ENCODE measurements at places on chromosomes 7 and 10. TPM values are rescaled to one million over a fixed set of nuclear protein-coding genes. Genes with fewer than 3 reads are reported as not detected.

GRCh38 chr7:95609277-95609971 is 13.1 kb upstream of the PDK4 start:
- no peak for DNase-seq

DNA sequence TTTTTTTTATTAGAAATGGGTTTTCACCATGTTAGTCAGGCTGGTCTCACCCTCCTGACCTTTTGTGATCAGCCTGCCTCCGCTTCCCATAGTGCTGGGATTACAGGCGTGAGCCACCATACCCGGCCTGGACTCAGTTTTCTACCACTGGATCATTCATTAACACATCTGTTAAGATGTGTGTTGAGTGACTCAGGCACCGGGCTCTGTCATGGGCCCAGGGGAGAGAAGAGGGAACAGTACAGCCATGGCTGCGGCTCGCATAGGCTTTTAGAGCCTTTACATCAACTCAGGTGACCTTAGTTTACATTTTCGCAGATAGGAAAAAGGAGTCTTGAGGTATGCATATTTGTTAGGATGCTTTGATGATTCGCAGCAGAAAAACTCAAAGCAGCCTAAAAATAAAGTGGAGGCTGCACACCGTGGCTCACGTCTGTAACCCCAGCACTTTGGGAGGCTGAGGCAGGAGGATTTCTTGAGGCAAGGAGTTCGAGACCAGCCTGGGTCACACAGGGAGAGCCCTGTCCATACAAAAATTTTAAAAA is 3.1 kb upstream of the ARPC1B start:
- DNase-seq = no peak

GRCh38 chr7:11612737-11613136 is 219.3 kb downstream of the THSD7A start:
- no peak for DNase-seq

GRCh38 chr7:53218730-53219504 is 183.5 kb downstream of the POM121L12 start:
- no peak for DNase-seq

DNA sequence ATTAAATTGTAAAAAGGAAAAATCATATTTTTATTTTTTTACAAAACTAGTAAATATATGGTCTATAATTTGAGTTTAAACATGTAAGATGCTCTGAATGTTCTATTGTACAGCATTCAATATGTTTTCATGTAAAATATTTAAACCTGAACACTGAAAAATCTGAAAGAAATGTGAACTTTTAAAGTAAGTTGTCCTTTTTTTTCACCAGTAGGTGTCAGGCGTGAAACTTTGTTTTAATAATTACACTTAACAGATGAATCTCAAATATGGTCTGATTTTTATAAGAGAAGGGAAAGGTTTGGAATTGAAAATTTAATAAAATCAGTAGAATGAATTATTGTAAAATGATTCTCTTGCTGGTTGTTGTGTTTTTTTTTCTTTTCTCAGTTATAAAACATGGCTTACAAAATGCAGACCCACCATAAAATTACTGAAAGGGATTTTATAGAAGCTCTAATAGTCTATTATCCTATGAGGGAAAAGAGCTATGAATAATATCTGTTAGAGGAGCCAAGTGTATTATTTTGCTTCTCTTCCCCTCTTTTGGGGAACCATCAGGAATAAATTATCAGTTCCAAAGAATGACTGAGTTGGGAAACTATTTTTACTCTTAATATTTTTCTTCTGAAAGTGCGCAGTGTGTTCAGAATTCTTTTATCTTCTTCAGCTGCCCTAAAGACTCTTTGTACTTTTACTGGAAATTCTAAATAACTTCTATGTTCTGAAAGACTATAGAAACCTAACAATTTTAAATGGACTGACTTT is 217.7 kb upstream of the FZD1 start:
- DNase-seq = no peak

DNA sequence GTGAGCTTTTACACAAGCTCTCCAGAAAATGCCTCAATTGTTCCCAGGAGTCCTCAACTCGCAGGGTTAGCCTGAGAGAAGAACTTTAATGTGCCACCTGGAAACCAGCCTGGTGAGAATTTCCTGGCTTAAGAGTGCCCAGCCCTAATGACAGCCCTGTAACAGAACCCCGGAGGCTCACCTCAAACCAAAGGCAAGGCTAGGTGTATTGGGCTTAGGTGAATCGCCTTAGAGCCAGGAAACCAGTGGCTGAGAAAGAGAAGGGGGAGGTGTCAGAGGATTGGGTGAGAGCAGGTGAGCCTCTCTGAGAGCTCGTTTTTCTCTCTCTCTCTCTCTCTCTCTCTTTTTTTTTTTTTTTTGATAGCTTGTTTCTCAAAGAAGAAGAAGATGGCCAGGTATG is 7.3 kb downstream of the OCM2 start:
- no peak for DNase-seq

GRCh38 chr7:147079083-147079482 is 962.5 kb downstream of the CNTNAP2 start:
- no peak for DNase-seq

GRCh38 chr7:22445140-22445743 is 54.7 kb downstream of the STEAP1B start:
- DNase-seq = no peak

DNA sequence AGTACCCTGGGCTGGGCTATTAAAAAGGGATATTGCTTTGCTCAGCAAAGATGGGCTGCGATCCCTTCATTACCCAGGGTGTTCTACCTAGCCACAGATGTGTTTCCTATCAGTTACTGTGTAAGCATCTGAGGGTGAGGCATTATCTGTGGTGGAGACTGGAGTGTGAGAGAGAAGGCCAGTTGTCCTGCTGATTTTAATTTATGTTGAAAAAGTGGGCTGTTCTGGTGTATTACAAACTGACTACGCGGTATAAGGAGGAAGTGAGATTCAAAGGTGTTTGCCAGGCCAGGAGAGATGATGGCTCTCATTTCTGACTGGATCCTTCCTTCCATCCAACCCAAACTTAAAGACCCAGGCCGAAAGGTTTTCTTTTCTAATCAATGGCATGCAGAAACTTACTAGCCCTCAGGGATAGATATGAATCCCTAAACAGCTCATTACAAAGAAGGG is 7.6 kb downstream of the TCF7L2 start:
- DNase-seq = no peak

- no peak for DNase-seq
These were observed 534.5 kb upstream of the MKI67 start for GRCh38 chr10:128660726-128661125.

DNA sequence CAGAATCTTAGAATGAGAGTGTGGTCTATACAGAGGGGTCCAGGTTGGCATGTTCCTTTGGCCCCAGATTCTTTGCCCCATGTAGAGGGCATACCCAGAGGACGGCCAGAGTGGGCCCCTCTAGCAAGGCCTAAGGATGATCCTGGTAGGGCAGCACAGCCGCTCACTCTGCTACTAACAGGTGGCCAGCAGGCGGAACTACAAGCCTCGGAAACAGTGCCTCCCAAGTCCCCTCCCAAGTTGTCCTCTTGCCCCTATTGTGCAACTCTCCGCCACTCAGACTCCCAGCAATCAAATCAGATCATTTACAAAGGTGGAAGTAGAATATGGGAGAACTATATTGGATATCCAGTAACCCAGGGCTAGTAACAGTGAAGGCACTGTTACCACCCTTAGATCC is 107.4 kb downstream of the STRA8 start:
- DNase-seq = no peak

- DNase-seq = no peak
These were observed 478.7 kb downstream of the INHBA start for GRCh38 chr7:41224063-41224763.

DNA sequence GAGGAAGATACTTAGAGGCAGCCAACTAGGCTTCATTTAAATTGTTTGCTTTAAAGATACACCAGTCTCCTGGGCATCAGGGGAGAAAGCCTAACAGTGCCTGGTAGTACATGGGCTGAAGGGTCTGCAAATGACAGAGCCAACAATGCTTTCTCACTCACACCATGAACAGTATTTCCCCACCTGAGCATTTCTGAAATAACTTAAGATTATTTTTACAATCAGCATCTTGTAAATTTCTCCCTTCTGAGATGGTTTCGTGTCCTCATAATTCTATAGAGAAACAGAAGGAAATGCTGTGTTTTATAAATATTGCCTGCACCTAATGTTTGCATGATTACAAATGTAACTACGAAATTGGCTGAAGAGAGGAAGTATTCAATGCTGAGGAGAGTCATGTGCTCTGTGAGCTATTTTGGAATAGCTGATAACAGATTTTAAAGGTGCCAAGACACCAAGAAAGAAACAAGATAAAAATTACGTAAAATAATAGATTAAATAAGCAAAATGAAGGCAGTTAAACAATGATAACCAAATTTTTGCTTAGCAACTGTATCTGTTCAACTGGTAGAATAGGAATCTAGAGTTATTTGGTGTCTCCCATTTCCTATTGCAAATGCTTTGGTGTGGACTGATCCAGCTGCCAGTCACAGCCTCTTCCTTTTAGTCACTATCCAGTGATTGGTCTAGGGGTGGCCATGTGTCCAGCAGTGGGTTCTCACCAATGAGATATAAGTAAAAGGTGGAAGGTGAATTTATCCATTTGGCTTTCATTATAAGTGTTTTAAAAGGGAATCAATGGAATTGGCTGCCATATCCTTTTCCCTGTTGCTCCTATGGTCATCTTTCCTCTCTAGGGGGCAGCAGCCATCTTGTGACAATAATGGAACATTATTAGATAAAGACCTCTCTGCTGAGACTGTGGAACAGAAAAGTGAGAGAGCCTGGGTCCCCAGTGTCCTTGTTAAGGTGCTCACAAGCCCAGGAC is 167.9 kb upstream of the SLC26A5 start:
- no peak for DNase-seq

- DNase-seq = no peak
These were observed 192.1 kb downstream of the DNAJB6 start for GRCh38 chr7:157528785-157529341.

GRCh38 chr10:59711871-59712494 is 2.3 kb upstream of the SLC16A9 start:
- DNase-seq = no peak

- DNase-seq = no peak
These were observed 101.4 kb downstream of the KLF6 start for GRCh38 chr10:3683560-3683959.

DNA sequence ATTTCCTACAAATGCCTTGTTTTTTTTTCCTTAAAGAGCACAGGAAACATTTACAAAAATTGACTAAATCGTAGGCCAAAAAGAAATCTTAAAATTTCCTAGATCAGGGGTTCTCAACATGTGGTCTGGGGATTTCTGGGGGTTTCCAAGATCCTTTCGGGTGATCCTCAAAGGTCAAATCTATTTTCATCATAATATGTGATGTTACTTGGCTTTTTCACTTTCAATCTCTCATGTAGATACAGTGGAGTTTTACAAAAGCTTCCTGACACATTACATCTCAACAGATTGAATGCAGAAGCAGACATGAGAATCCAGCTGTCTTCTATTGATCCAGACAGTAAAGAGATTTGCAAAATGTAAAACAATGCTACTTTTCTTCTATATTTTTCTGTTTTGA is 497.3 kb downstream of the INHBA start:
- DNase-seq = no peak

- DNase-seq = no peak
These were observed 230.6 kb downstream of the PLXNA4 start for GRCh38 chr7:132345543-132346129.

GRCh38 chr7:158236400-158236799 is 351.2 kb downstream of the PTPRN2 start:
- peak; percentile 31 for DNase-seq

GRCh38 chr7:157138424-157139110 is at the start of gene UBE3C:
UBE3C (plus strand) TSS chr7:157138926; CDS start chr7:157139273, 347 bp downstream.
- peak; percentile 98 for DNase-seq

DNA sequence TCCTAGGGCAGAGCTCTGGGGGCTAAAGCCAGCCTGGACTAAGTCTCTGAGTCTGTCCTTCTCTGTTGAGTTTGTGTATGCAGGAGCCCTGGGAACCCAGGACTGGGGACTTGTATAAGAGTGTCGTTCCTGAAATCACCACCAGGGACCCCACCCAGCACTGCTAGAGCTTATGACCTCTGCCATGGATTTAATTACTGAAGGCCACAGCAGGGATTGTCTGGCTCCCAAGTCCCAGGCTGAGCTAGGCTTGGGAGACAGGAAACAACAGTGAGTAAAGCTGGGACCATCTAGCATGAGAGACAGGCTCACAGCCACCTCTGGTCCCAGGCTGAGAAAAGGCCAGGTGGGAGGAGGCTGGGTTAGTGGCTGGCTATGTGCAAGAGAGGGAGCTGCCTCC is 1.4 kb upstream of the TSPAN15 start:
- DNase-seq = peak; percentile 85

DNA sequence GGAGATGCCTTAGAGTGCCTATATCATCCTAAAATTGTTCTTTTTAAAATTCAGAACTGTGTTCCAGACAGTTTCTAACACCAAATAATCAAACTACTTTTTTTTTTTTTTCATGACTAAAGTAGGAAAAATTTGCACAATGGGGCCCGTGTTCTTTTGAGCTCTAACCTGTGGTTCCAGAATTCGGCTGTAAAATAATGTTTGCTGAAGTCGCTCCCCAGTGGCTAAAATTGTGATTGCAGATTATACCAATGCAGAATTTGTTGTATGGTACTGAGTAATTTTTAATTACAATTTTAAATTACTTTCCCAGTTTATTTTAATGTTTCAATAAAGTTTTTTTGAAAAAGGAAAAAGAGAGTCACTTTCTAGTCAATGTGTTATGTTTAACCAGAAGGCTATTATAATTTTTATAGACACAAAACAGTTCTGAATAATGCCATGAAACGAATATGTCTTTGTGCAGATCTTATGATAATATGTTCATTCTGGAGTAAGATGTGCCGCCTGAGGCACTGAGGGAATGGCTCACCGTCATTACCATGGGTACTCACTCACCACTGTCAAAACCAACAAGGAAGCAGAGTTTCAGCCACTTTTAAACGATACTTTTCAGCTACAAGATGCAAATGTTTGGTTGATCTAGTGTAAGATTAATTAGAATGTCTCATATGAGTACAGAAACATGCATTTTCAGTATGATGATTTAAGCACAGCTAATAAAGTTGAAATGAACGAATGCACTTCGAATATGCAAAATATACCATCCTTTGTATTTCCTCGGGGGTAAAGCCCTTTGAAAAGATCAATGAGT is 173.6 kb downstream of the PRKCQ start:
- peak; percentile 77 for DNase-seq

GRCh38 chr7:75955331-75955955 is 39.0 kb downstream of the TMEM120A start:
- no peak for DNase-seq

DNA sequence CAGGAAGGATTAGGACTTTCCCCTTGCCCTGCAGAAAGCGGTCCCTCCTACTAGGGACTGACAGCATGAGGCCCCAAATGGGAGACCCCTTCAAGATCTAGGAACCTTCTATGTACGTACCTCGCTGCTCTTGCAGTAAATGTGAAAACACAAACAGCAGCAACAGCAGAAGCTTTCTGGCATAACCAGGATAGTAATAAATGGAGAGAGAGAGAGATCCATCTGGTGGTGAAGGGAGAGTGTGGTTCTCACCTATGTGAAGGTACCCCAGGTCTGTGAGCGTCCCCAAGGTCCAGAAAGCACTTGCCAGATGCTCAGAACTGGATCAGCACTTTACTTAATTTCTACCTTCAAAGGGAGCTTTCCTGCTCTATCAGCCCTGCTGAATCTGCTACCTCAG is 592.7 kb downstream of the PARD3 start:
- no peak for DNase-seq

GDF10 gene
- 0.49 TPM for total RNA-seq

PTF1A gene
- not detected for total RNA-seq

ZNF248 gene
- total RNA-seq = 7.9 TPM

NCF1 gene
- not detected for total RNA-seq

LIPJ gene
- not detected for total RNA-seq

CLIP2 gene
- total RNA-seq = 1.2 TPM

EXOSC1 gene
- 59.8 TPM for total RNA-seq

SHTN1 gene
- 0.07 TPM for total RNA-seq

PLPP4 gene
- total RNA-seq = not detected

C10orf53 gene
- not detected for total RNA-seq

FAM24B gene
- total RNA-seq = 14.2 TPM

GSTO2 gene
- total RNA-seq = 1.3 TPM

GALNT17 gene
- not detected for total RNA-seq
